Activated CD4-positive, alpha-beta memory T cell treated with anti-CD3 and anti-CD28 coated beads, Interleukin-2, amount 10 ng/mL, durations not matched to agents 7 days and 5 days (primary cell): ENCODE measurements at places on chromosomes 2 and 18.

DNA sequence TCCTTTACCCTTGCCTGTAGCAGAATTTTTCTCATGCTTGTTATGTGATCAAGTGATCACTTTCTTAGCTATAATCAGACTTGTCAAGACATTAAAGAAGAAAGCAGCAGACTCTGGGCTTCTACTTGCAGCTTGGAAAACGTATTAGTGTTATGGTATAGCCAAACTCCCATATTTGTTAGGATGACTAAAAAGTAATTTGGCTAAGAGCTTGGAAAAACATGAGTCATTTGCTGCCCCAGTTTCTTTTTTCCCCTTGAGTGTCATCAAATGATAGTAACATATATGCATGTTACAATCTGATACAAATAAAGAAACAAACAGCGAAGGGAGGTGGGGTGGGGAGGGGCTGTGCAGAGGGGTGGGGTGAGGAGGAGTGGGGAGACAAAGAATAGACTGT lies 155.5 kb downstream of the IKZF2 start:
- DNase-seq = no peak

DNA sequence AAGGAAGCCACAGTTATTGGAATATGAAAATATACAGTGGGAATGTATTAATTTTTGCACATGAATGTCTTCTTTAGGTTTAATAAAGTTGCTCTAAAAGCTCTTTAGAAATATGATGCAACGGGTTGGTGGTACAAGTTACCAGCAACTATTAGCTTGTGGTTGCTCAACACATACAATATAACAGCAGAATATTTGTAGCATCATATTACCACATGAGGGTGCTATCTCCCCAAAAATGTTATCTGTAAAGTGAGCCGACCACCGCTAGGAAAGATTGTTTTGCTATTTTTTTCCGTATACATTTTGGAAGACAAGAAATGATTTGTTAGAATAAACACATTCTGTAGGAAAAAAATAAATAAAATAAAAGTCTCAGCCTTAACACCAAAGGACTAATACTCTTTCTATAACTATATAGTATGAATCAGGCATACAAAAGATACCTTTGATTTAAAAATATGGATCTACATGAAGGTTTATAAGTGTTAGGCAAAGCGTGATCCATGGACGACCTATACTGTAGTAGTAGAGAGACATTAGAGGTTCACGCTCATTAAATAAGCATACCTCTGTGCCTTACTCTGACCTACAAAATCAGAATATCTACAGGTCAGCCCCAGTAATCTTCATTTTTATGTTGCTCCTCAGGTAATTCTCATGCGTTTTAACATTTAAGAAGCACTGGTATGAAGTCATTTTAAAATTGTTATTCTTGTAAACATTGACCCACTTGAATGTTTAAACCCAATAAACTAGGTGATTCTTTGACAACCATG lies 1110.6 kb upstream of the ACVR2A start:
- DNase-seq = no peak

GRCh38 chr2:220585241-220585640 lies 957.8 kb downstream of the SLC4A3 start:
- no peak for DNase-seq

DNA sequence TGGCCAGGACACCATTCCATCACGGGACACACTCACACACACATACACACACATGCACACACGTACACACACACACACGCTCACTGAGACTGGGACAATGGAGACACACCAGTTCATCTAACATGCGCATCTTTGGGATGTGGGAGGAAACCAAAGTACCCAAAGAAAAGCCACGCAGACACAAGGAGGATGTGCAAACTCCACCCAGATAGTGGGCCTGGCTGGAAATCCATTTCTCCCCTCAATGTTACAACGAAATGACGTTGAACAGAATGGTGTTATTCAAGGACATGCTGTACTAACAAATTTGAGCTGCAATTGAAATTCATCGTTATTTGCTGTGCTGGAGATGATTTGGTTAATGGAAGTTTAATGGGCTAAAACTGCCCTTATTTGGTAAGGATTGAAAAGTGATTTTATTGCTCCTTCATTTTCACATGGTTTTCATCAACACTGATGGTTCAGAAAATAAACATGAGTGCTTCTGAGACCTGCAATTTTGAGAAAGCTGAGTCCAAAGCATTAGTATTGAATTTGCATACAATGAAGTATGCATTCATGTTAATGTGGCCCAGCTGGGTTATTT lies 110.0 kb downstream of the KCNE4 start:
- DNase-seq = no peak

- DNase-seq = no peak
These were observed 911 bp upstream of the PTPRM start for GRCh38 chr18:7566244-7566566.

DNA sequence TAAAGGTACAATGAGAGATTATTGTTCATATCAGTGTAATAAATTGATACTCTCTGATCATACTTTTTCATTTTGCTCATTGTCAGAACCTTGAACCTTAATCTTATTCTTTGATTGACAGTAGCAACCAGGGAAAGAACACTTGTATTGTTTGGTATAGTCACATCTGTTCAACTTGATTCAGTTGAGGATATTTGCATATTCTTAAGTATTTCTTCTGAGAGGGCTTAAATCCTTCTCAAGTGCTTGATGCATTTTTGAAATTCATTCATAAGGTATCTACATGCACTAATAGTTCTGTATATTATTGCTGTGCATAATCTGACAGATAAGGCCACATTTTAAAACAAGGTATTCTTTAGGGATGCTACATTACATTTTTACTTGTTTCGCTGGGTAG lies 118.9 kb downstream of the EHBP1 start:
- no peak for DNase-seq

- DNase-seq = no peak
These were observed 381.5 kb upstream of the ETAA1 start for GRCh38 chr2:67015681-67016080.

- no peak for DNase-seq
These were observed 22.8 kb upstream of the MYO3B start for GRCh38 chr2:170155022-170155722.

DNA sequence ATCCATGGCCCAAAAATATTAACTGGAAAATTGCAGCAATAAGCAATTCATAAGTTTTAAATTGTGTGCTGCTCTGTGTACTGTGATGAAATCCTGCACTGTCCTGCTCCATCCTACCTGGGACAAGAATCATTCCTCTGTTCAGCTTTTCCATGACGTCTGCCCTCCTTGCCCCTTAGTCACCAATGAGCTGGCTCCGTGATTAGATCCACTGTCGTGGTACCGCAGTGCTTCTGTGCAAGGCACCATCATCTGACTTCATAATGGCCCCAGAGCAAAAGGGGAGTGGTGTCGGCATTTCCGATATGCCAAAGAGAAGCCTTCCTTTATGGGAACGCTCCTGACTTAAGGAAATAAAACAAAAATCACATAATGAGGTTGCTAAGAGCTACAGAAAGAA lies 3.4 kb upstream of the FAHD2A start:
- no peak for DNase-seq

- DNase-seq = no peak
These were observed 95.7 kb downstream of the BIN1 start for GRCh38 chr2:127011231-127011661.

DNA sequence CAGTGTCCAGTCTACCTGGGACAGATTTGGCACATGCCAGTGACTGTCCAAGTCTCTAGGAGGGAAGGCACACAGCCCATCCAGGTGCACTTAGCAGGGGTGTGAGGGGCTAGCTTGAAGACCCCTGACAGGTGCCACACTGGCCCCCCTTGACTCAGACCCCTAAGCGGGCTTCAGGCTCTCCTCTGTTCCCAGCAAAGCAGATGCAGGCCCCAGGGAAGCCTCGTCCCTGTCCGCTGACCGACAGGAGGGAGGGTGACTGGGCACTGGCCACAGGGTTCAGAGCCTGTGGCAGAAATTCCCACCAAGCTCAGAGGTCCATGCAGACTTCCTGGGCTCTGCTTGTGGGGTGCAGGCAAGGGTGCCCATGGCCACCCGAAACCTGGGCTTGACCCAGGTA lies 239.8 kb upstream of the MYT1L start:
- no peak for DNase-seq

DNA sequence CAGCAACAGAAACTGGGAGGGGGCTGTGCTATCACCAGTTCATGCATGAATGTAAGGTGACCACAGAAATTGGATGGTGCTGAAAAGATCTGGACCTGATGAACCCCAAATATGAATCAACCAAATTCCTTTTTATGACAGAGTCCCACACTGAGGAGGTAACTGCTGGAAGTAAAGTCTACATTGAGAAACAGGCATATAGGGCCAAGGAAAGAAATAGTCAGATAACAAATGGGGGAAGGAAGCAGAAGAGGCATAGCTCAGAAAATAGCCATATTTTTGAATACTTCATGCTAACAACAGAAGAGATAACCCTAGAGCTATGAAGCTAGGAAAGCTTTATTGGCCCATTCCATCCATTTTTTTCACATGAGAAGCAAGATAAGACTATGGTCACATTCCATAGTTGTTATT lies 25.8 kb downstream of the ZC3H6 start:
- no peak for DNase-seq
